Bronchus fibroblast of lung (primary cell): ENCODE measurements at places on chromosomes 3 and 15. TPM values are rescaled to one million over a fixed set of nuclear protein-coding genes. Genes with fewer than 3 reads are reported as not detected.

Gene ADCY5
- total RNA-seq = under 0.01 and 0.15 TPM in 2 replicates

Gene CAND2
- total RNA-seq = 6.6 and 7.4 TPM in 2 replicates

Gene B2M
- total RNA-seq = 1,041 and 1,099 TPM in 2 replicates

Gene CP
- total RNA-seq = under 0.01 and 0.17 TPM in 2 replicates

Gene SLC51A
- total RNA-seq = not detected in 2 replicates

Gene CHST13
- total RNA-seq = not detected in 2 replicates

Gene IVD
- total RNA-seq = 37.0 and 42.4 TPM in 2 replicates

Gene NSMCE3
- total RNA-seq = 9.8 and 10.1 TPM in 2 replicates
